ENCODE measurements at places on chromosomes 3 and 15.

DNA sequence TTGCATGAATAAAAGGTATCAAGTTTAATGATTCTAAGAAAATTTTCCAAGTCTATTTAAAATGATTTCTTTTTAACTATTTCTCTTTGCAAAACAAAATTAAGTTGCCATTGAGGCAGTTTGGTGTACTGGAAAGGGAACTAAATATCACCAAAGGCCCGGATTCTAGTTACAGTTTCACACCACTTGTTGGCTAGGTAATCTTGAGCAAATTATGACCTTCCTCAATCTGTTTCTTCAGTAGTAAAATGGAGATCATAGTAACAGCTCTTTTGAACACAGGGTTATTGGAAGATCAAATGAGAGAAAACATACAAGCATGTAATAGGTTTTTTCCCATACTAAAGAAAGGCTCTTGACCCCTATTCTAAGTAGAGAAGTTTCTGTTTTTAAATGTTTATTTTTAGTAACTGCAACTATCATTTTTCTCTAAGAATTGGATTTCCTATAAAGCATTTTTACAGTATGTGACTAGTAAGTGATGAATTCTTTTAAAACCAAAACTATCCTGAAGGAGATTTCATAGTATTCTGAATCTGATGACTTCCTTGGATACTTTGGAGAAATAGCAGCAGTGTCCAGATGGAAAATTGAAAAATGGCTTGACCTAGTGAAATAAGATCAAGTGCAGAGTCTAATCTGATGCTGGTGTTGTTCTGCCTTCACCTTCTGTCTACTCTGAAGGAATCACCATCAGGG lies 15.7 kb downstream of the SCAANT1 start:
- DNase-seq, result no peak

DNA sequence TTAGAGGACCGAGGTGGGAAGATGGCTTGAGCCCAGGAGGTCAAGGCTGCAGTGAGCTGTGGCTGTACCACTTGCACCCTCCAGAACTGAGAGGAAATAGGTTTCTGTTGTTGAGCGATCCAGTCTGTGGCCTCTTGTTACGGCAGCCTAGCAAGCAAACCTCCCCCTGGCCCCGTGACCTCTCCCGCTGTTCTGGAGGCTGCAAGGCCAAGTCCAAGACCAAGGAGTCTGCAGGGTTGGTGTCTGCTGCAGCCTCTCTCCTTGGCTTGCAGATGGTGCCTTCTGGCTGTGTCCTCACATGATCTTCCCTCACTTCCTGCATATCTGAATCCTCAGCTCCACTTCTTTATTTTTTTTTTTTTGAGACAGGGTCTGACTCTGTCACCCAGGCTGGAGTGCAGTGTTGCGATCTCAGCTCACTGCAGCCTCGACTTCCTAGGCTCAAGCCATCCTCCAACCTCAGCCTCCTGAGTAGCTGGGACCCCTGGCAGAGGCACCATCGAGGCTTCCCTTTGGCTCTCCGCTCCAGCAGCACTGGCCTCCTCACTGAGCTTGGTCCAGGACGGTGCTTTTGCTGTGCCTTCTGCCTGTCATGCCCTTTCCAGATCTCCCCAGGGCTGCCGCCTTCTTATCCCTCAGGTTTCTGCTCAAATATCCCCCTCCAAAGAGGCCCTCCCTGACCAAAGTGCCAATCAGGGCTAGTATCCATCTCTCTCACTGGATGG lies 18.0 kb upstream of the PLXND1 start:
- no peak for DNase-seq

- DNase-seq, result no peak
These were observed 147.8 kb downstream of the LEKR1 start for GRCh38 chr3:156973954-156974353.

GRCh38 chr3:50221051-50221410 lies 15.0 kb upstream of the GNAI2 start:
- no peak for DNase-seq

- no peak for DNase-seq
These were observed 93.4 kb upstream of the UMPS start for GRCh38 chr3:124636863-124637296.

GRCh38 chr3:196638861-196639482 lies 522 bp upstream of the NRROS start:
- DNase-seq, result no peak

GRCh38 chr3:188113756-188114155 lies 40.2 kb upstream of the LPP start:
- DNase-seq, result no peak

DNA sequence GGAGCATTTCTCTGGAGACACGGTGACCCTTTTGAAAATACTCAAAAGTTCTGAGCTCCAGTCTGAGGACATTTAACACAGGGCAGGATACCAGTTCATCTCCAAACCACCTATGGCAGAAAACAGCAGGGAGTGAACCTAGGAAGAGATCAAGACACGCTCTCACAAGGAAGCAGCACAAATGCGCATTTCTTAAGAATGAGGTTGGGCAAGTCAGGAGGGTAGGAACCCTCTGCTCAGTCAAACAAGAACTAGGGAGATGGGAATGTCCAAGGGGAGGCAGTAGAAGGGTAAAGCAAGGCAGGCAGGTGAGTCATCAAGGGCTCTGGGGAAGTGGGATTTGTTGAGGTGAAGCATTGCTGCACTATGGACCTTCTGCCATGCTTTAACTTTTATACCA lies 60.3 kb upstream of the PSMD6 start:
- DNase-seq, result no peak

DNA sequence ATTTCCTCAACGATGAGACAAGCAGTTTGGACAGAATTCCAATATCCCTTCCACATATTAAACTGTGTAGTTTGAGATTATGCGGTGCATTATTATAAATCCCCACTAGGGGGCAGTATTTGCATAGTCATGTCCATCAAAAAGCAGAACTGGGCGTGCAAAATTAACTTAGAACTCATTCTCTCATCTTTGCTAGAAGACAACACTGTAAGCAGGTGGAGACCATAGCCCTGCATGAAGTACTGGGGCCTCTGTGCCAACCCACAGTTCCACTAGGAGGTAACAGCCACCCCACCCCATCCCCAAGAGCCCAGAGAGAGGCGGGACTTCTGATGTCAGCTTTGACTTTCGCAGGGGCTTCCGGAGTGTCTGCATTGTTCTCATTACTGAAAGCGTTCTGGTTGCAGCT lies 106.6 kb upstream of the TMC3 start:
- DNase-seq, result no peak

DNA sequence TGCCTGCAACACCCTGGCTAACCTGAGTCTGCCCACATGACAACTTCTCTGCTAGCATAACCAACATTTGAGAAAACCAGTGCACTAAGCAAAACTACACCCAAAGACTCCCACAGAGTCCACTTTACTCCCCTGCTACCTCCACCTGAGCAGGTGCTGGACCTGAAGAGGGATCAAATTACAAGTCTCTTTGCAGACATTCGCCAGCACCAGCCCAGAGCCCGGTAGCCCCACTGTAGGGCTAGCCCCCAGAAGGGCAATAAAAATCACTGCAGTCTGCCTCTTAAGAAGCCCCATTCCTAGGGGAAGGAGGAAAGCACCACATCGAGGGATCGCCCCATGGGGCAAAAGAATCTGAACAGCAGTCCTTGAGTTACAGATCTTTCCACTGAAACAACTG lies 472.2 kb downstream of the GRM7 start:
- no peak for DNase-seq

- DNase-seq, result no peak
These were observed 21.4 kb downstream of the TF start for GRCh38 chr3:133767607-133768006.

DNA sequence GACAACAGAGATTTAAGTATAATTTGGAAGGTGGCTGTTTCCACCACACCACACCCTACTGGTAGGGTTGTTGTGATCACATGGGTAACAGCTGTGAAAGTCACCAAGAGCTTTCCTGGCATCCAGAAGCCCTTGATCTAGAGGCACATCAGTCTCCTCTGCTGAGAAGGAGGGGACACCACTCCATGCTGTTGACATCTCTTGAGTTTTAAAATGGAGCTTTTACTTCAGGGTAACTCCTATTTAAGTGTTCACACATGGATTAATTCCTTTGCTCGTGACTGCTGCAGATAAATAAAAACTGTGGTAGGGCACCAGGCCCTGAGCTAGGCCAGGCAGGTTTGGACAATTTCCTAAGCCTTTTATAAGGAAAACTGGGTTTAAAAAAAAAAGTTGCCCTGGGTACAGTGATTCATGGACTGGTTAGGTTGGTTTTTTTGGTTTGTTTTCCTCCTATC lies 7.5 kb downstream of the EXOSC7 start:
- DNase-seq, result no peak

DNA sequence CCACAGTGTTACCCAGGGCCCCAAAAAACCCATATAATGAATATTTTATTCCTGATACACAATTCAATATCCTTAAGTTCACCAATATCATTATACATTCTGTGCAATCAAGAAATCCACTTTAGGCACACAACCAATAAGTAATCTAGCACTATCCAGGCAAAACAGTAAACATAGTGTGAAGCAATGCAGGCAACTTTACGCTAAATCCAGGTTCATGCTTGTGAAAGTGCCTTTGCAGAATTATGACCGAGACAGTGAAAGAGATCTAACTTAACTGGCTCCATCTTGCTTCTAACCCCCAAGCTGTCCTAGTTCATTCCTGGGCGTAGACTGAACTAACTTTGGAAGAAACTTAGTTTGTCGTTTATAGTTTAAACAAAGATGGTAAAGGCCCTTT lies 34.2 kb upstream of the INO80 start:
- DNase-seq, result no peak

- DNase-seq, result no peak
These were observed 20.4 kb downstream of the LDHAL6B start for GRCh38 chr15:59227021-59227420.

DNA sequence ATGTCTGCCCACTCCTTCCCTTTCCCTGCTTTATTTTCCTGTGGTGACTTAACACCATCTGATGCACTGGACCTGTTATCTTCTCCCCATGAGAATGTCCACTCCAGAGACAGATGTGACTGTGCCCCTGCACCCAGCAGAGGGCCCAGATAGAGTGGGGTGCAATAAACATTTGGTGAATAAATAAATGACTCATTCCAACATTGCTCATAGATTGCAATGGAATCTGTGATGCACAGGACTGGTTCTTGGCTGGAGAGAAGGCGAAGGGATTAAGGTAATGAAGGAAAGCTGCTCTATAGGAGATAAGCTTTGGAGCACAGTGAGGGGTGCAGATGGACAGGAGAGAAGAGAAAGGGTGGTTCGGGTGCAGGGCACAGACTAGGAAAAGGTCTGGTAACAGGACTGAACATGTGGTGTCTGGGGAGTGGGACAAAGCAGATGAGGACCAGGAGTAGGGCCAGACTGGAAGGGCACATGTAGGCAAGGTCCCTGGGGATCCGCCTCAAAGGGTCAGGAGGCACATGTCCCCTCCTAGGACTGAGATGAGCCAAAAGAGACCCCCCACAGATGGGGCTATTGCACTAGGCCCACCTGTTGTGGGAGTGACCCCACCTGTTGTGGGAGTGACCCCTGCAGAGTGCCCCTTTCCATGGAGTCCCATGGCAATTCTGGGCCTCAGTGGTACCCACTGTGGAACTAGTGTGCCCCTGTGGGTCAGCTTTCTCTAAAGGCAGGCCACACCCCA lies 17.5 kb upstream of the POC1A start:
- no peak for DNase-seq

DNA sequence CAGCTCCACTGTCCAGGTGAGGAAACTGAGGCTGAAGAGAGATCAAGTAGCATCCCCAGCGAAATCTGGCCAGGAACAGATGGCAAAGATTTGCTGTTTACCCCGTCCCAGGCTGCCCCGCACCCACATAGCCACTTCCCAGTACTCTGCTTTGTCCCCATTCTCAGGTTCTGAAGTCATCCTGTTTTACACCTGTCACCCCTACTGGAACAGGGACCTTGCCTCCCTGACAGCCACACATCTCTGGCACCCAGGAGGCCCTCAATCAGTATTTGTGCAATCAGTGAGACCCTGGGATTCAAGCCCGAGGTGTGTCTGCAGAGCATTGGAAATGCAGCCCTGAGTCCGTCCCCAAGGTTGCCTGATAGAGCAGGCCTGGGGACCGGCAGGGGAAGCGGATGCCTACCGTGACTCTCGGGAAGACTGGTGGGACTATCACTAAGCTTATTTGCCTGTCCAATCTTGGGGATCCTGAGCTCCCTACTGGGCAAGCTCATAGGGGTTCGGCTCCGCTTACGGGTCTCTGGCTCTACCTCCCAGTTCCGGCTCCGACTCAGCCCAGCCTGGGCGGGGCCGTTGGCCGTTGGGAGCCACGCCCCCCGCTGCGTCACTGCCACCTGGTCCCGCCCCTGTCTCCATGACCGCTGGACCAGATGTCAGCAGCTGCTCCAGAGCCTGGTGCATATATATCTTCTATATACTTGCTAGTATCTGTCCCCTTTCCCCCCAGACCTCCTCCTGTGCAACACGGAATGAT lies 17.5 kb upstream of the FANCD2 start:
- peak; percentile 82 for DNase-seq

DNA sequence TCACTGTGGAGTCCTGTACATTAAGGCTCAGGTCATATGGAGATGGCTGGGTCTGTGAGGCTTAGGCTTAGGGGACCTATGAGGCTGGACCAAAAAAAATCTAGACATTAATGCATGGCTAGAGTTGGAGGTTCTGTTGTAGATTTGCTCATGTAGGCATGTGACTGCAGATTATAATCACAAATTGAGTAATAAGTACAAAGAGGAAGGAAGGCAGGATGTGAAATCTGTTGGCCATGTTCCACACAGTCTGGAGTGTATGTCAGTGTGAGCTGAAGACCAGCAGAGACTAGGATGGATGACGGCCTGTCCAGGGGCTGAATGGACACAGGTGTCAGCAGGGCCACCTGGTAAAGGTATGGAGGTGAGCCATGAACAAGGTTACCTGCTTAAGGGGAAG lies at the start of gene ST3GAL6:
Gene ST3GAL6 (plus strand): TSS at position 265 of the 400 bp plus-strand sequence. CDS start 5,101 bp downstream, outside the sequence.
- peak; percentile 34 for DNase-seq

GRCh38 chr3:14505001-14505802 lies 34.9 kb downstream of the GRIP2 start:
- peak; percentile 16 for DNase-seq

- no peak for DNase-seq
These were observed 33.5 kb downstream of the TGFBR2 start for GRCh38 chr3:30639937-30640336.

DNA sequence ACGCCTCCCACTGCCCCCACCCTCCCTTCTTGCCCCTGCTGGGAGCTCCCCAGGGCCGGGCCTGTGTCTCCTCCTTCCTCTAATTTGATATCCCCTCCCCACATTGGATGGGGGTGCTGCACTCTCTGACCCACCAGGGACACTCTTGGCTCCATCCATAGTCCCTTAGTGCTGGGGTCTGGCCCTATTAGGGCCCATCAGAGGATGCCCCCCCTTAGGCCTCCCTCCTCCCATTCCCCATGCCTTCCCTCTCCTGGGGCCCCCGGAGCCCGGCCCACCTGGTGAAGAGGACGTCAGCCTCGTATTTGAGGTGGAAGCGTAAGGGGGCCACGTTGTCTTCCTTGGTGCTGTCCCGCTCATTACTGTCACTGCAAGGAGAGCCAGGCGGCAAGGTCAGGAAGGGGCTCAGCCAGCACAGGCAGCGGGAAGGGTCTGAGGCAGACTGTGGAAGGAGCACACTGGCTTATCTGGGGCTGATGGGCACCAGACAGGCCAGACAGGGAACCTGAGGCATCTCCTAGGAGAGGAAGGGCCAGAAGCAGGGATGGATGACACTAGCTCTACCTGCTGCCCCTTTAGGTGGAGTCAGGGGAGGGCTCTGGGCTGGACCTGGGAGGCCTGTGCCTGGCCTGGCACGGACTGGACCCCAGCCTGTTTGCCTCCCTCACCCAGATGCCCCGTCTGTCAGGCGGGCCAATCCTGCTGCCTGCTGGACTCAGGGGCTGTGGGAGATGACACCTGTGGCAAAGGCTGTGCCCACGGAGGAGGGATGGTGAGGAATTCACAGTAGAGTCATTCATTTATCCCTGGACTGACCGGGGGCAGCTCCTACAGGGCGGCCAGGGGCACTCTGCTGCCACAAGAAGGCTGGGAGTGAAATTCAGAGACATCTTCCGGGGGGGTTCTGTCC lies 36.2 kb downstream of the FEM1B start:
- no peak for DNase-seq

Measured in CD4-positive, alpha-beta T cell treated with Interleukin-15 for 1 hour (primary cell).